ENCODE measurements at places on chromosomes 3 and 15.

GRCh38 chr15:74768771-74769342 is 13.0 kb upstream of the CSK start:
- DNase-seq = no peak

- no peak for DNase-seq
These were observed 550.2 kb downstream of the ZBBX start for GRCh38 chr3:166829896-166830295.

DNA sequence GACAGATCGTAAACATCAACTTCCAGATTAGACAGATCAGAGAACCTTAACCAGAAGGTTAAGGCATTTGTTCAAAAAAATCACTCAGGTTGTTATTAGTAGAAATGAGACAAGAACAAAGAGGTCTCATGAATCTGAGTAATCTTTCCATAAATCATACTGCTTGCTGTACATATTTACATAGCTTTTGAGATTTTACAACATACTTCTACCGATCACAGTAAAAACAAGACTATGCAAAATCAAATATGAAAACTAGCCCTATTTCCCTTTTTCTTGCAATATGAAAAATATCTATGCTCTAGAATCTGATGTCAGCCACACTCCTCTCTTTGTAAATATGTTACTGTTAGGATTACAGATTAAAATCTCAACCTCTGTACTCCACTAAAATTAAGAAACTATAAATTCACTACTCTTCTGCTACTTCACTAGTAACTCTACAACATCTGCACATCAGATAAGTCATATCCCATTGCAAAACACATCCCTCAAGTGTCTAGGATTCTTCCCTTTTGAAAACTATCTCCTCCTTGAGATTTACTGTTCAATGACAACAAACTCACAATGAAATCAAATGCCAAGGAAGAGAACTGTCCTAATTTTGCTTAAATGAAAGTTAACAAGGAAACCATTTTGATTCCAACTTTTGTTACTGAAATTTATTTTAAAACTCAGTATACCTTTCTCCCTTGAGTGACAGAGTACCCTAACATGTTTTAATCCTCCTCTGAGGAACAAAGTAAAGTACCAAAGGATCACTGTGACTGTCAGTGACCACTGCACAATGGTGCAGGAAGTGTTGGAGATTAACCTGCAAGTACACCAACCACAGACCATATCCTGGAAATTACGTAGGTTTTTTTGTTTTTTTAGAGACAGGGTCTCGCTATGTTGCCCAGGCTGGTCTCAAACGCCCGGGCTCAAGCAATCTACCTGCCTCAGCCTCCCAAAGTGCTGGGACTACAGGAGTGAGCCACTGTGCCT is 12.8 kb downstream of the DCUN1D1 start:
- no peak for DNase-seq

DNA sequence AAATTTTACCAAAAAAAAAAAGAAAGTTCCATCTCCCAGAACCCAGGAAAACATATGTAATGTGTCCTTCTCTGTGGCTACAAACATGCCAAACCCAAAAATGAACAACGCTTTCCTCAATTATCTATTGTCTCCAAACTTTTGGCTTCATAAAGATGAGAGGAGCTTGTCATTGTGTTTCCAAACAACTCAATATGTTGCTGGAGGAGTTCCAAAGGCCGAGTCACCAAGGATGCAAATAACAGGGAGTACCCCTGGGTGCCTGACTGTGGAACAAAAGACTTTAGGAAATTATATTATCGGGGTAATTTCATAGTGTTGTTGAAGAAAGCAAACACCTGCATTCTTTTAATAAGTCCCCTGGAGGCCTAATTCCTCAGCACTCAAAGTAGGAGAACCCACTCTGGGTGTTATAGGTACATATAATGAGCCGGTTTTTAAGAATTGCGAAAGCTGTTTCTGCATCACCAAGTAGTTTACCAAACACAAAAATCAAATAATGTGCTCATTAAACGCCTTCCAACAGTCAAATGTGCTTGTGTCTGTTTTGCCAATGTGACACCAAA is 206.3 kb upstream of the PRICKLE2 start:
- DNase-seq = no peak

GRCh38 chr3:156413293-156413892 is 141.5 kb downstream of the SSR3 start:
- DNase-seq = no peak

GRCh38 chr3:194340757-194341400 is 10.2 kb downstream of the CPN2 start:
- no peak for DNase-seq

GRCh38 chr15:72835294-72835890 is 51.8 kb upstream of the ADPGK start:
- no peak for DNase-seq

GRCh38 chr3:4021162-4021561 is 221.9 kb downstream of the LRRN1 start:
- DNase-seq = no peak

DNA sequence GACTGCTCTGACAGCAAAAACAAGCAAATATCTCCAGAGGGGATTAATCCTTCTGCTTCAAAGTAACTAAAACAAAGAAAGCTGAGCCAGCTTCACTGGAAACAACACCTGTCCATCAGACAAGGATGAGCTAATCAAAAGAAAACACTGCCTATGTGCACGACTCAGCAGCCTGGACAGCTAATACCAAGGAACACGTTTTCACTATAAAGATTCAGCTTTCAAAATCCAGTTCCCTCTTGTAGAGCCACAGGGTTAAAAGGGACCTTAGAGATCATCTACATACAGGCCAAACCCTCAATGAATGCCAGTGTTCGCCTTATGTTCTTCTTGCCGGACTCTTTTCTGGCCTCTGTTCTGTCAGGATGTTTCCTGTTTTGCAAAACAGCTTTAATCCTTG is 6.9 kb downstream of the TUSC7 start:
- no peak for DNase-seq

GRCh38 chr3:174409086-174409743 is 449.9 kb upstream of the NAALADL2 start:
- DNase-seq = no peak

- DNase-seq = no peak
These were observed 11.0 kb downstream of the CXCR6 start for GRCh38 chr3:45954306-45954705.

GRCh38 chr15:66165856-66166255 is 87.7 kb downstream of the MEGF11 start:
- DNase-seq = no peak

- no peak for DNase-seq
These were observed 77.0 kb upstream of the RBMS3 start for GRCh38 chr3:29203851-29204250.

- peak; percentile 87 for DNase-seq
These were observed 3.3 kb upstream of the RAB8B start for GRCh38 chr15:63186065-63186464.

GRCh38 chr3:122104515-122105194 is 49.5 kb downstream of the CD86 start:
- no peak for DNase-seq

DNA sequence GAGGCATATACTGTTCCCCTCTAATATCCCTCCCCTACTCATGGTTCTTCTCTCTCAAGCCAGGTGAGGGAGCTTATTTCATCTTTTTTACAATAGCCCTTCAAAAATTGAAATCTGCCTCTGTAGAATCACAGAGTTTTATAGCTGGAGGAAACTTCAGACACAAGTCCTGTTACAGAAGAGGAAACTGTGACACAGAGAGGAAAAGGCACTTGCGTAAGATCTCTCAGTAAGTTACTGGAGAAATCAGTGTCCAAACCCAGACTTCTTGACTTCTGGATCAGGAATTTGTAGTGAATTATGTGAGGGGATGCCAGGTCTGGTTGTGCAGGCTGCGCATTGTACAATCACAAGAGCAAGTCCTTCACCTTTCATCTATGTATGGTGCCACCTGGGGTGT is 4.6 kb downstream of the FGD5 start:
- no peak for DNase-seq

DNA sequence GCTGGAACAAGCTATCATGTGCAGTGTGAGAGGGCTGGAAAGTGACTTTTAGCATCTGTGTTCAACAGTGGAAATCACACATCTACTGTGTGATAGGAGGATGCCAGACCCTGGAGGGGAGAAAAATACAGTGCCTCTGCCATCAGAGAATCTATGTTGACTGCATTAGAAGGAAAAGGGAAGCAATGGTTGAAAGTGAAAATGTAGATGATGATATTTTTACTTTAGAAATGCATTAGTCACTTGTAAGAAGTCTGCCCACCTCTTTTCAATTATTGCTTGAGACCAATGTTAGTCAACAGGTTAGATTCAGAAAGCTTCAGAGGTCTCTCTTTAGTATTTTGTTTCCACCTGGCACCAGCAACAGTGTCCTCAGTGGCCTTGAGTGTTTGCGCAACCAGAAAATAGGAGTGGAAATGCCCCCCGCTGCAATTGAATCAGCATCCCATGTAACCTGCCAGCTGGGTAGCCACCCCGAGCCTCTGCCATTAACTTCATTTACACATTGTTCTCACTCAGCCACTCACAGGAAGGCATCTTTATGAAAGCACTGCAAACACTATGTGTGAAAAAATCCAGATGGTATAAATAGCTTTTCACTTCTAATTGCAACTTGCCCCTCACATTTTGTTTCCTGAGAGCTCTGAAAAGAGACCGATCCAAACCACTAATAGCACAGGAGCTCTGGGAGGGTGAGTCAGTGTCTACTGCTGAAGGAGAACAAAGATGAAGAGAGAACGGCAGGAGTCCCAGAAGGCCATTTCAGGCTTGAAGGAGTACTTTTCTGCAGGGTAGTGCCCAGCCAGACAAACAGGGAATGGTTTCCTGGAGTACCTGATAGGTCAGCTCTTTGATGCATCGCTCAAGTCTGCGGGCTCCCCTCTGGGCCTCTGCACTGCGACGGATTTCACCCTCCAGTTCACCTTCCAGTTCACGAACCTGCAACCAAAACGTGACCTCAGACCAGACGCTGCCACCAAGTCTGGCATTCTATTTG is 92.1 kb downstream of the HHLA2 start:
- no peak for DNase-seq

GRCh38 chr3:120742849-120743365 is 363 bp downstream of the GTF2E1 start:
- DNase-seq = peak; percentile 2

- DNase-seq = no peak
These were observed 56.8 kb downstream of the DNAH1 start for GRCh38 chr3:52372822-52373504.
